MCF 10A (cell line): ENCODE measurements at places on chromosomes 7 and 10. TPM values are rescaled to one million over a fixed set of nuclear protein-coding genes. Genes with fewer than 3 reads are reported as not detected.
A peak's percentile ranks its signal among the peaks of the same experiment; 100 is the strongest.

Gene MEOX2
- not detected in 2 replicates for total RNA-seq

- H3K4me1 ChIP-seq, result peaks cover 24% of the 10 kb centered on the region
- no peak overlapping the region for H3K27ac ChIP-seq
- H3K27me3 ChIP-seq, result no peaks in the 10 kb centered on the region
- DNase-seq, result no peak
- H3K36me3 ChIP-seq, result peaks cover 52% of the 10 kb centered on the region
Observed at GRCh38 chr7:107914831-107915230, 23.8 kb downstream of the DLD start.

Gene CDK14
- total RNA-seq, result 21.2 and 32.0 TPM in 2 replicates

GRCh38 chr10:31961277-31962074, 32.8 kb upstream of the ARHGAP12 start:
- no peaks in the 10 kb centered on the region for H3K36me3 ChIP-seq
- no peaks in the 10 kb centered on the region for H3K27me3 ChIP-seq

- peaks cover under 1% of the 10 kb centered on the region for H3K27me3 ChIP-seq
- H3K4me1 ChIP-seq, result peaks cover 9% of the 10 kb centered on the region
- peak; percentile 2 for DNase-seq
- peaks cover 6% of the 10 kb centered on the region for H3K36me3 ChIP-seq
- H3K4me3 ChIP-seq, result peak overlapping the region; percentile 34
- peak overlapping the region; percentile 91 for H3K27ac ChIP-seq
Observed at GRCh38 chr10:125662584-125662983, 20.4 kb downstream of the TEX36 start.

Gene EBLN1
- not detected in 2 replicates for total RNA-seq

Gene SORBS1
- 0.61 and 1.0 TPM in 2 replicates for total RNA-seq

Gene GNGT1
- not detected in 2 replicates for total RNA-seq

Gene PSD
- total RNA-seq, result 0.66 and 0.75 TPM in 2 replicates

Gene SFTPA1
- total RNA-seq, result not detected in 2 replicates

- no peak for DNase-seq
- no peaks in the 10 kb centered on the region for H3K36me3 ChIP-seq
- H3K4me1 ChIP-seq, result peaks cover 6% of the 10 kb centered on the region
- no peaks in the 10 kb centered on the region for H3K27me3 ChIP-seq
- no peak overlapping the region for H3K4me3 ChIP-seq
Observed at GRCh38 chr10:17974505-17974904, 22.8 kb downstream of the SLC39A12 start.
